ENCODE measurements at places on chromosomes 6 and 20.

GRCh38 chr6:12115492-12115891 is 103.4 kb downstream of the HIVEP1 start:
- no peak for DNase-seq

DNA sequence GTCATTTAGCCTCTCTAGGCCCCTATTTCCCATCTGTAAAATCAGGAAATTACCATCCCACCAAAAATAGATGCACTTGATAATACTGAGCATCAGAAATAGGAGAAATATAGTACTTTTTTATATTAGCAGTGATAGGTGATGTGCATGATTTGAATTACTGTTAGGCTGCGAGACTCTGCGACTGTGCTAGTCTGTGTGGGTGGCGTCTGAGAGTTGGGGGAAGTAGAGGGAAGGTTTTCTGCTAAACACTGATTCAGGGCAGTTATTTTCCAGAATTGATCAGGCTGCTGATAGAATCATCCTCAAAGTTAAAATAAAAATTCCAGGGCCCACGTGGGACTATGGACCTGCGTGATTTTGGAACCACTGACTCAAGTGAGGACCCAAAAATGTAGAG is 60.4 kb upstream of the ARMH2 start:
- no peak for DNase-seq

DNA sequence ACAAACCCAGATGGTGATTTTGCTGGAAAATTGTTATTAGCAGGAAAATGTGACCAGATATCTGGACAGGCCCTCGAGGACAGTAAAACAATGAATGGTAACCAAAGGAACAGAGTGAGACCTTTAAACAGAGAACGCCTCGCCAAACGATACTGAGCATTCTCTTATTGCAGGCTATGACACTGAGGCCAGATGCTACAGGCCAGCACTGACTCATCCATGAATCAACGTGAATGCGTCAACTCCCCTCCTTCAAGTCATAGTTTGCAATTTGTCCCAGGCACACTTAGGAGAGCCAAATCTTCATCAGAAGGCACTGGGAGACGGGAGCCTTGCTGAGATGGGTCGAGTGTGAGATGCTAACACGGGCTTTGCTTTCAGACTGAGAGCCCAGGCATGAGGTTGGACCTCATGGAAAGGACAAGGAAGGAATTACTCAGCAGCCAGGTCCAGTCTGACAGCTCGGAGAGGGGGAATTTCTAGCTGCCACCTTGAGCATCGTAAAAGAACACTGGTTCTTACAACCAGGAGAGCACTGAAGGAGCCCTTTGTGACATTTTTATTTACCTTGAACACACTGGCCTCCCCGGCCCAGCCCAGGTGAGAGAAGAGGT is 60.7 kb downstream of the BMP7 start:
- DNase-seq: no peak

DNA sequence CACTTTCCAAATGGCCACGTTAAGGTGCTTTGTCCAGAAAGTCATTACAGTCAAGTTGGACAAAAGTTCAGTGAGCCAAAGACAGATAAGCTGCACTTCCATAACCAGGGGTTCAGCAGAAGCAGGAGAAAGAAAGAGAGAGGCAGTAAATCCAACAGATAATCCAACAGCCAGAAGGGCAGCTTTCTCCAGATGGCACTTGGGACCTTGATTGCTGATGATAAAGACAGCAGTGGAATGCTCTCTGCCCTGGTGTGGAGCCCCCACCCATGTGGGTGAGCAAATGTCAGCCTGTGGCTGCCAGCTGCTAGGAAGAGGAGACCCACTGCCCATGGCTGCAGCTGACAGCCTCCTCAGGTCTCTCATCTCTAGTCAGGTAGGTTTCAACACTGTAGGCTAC is 18.7 kb upstream of the NRSN1 start:
- DNase-seq: no peak

- no peak for DNase-seq
Observed at GRCh38 chr6:35359744-35360348, 17.5 kb downstream of the PPARD start.

- no peak for DNase-seq
Observed at GRCh38 chr20:50645253-50646068, 45.9 kb downstream of the RIPOR3 start.

GRCh38 chr6:156820089-156820798 is 43.1 kb downstream of the ARID1B start:
- DNase-seq: no peak

- no peak for DNase-seq
Observed at GRCh38 chr6:12533586-12533985, 183.0 kb upstream of the PHACTR1 start.

GRCh38 chr20:57245997-57246396 is 20.4 kb downstream of the BMP7 start:
- no peak for DNase-seq

DNA sequence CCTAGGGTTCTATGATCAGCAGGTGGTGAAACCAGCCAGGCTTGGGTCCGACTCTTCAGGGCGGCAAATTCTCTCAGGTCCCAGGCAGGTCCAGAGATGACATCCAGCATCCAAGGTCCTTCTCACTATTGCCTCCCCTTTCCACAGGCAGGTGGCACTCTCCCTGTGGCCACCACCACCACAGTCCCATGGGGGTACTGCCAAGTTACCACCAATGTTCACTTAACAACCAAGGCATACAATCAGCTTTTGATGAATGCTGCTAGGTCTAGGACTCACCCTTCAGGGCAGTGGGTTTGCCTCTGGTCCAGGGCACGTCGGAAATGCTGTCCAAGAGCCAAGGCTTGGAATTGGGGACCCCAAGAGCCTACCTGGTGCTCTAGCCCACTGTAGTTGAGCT is 40.4 kb upstream of the UTRN start:
- DNase-seq: no peak

DNA sequence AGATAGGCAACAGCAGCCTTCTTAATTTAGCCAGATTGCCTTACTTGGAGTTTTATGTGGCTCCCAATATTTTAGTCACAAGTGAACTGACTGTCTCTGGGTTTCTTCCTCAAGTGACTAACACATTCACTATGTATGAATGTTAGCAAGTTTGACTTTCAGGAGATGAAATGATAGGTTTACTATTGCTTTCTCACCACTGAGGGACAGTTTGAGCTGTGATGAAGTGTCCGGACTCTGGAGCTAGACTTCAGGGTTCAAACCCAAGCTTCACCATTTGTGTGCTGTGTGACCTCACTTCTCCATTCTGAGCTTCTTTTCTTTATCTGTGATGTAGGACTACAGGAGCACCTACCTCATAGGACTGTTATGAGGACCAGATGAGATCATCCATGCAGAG is 8.2 kb downstream of the DHX35 start:
- DNase-seq: no peak

DNA sequence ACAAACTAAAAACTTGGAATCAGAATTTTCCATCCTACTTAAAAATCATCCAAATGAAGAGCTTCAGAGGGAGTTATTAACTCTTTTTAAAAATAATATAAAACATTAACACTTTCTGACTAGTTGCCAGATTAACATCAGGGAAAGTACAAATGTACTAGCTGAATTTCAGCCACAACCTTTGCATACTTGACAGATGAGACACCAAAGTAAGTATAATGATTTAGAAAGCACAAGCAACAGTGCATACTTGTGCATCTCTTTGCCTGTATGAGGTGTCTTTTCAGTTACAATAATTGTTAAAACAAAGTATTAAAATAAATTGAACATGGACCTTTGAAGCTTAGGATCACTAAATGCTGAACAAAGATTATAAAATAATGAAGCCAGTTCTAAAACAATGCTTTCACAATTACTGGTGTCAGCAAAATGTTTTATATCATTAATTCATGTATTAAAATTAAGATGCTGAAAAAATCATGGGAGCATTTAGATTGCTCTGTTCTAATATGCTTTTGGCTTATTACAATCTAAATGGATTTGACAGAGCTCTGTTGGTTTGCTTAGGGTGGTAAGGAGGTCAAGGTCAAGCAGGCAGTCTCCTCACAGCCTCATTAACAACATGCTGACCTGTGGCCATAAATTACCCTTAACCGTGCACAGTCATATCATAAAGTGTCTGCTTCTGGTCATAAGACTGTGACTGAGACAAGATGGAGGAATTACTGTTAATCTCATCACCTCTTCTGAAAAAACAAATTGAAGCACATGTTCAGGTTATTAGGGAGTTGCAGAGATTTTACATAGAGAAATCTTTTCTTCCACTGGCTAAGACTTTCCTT is 15.1 kb downstream of the RNF217 start:
- DNase-seq: no peak

DNA sequence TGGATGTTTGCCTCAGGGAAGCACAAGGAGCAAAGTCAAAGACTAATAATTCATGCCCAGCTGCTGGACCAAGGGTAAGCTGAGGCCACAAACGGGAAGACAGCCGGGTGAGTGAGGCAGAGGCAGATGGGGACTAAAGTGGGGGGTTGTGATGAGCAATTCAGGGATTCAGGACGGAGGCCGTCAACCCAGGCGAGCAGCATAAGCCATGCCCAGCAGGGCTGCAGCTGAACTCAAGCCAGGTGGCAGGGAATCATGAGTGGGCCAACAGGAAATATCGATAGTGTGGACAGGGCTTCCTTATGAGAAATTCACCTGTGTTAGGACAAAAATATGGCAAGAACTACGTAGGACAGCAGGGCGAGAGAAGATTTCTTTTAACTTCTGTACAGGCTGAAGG is 246.8 kb downstream of the CDC5L start:
- no peak for DNase-seq

GRCh38 chr20:57308451-57309271 is 20.9 kb upstream of the SPO11 start:
- DNase-seq: no peak

DNA sequence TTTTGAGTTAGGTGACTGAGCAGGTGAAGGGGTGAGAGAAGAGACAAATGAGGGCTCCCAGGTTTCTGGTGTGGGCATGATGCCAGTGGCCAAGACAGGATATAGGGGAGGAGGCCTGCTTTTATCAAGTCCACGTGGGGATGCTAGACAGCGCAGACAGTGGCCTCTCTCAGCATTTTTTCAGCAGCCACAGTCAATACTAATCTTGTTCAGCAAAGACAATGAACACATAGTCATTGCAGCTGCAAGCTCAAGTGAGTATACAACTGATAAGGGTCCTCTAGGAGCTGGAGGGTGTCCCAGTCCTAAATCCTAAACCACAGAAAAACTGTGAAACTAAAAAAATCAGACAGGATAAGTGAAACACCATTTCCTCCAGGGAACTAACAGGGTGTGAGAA is 48.6 kb downstream of the UQCC1 start:
- DNase-seq: no peak

DNA sequence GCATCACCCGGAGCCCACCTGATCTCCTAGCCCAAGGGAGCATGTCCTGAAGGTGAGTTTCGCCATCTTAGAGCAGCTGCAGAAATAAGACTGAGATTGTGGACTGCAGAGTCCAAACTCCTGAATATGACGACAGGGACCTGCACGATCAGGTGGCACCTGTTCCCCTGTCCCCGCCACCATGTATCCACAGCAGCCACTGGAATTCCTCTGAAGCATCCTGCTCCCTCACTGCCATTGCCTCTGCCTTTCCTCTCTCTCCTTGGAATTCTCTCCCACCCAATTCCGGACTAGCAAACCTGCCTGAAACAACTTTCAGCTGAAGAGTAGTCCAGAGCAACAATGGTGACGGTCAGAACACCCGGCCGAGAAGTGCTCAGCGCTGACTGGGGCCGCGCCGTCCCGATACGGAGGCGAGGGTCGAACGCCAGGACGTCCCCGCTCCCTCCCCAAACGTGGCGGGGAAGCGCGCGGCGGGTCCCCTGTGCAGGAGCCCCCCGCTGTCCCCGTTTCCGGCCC is 694 bp upstream of the FAM120B start:
- DNase-seq: no peak

DNA sequence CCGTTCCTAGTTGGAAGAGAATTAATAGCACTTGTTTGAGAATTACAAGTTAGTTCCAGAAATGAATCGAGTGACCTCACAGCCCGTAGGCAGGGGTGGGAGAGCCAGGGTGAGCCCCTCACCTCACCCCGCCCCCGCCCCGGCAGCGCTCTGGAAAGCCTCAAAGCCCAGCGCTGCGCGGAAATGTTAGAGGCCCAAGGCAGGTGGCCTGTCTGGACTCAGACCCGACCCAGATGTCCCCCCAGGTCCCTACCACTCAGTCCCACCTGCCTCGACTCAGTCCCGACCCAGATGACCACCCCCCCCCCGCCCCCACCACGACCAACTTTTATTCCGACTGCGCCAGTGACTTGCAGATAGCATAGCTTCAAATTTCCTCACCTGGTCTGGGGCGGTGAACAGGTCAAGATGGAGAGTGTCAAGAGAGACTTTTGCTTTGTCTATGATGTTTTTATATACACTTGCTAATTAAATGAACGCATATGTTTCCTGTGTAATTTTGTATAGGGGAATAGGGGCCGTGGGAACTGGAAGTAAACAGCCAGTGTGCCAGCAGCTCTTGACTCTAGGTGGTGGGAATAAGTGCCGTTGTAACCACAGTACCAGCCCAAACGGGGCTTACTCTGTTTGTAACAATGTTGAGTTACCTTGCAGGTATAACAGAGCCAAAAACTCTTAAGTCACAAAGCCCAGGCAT is 1.2 kb upstream of the PXDC1 start:
- no peak for DNase-seq

DNA sequence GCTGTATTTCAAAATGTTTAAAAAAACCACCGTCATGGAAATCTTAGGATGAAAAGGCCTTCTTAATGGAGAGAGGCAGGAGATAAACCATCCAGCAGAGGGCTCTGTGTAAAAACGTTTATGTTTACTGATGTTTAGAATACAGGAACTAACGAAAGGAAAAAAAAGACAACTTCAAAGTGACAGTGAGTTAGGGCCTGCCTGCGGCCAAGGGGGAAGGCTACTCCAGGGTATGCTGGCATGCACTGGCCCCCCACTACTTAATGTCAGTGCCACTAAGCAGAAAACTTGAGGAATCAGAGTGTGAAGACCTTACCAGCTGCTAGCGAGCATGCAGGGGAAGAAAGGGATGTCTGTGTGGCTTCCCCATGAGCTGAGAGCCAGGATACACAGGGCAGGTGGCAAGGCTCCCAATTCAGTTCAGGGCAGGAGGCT is 47.7 kb downstream of the AKAP7 start:
- DNase-seq: peak; percentile 53

- no peak for DNase-seq
Observed at GRCh38 chr20:54556406-54556805, 81.0 kb downstream of the DOK5 start.

- no peak for DNase-seq
Observed at GRCh38 chr20:43515628-43516027, 8.1 kb downstream of the L3MBTL1 start.

DNA sequence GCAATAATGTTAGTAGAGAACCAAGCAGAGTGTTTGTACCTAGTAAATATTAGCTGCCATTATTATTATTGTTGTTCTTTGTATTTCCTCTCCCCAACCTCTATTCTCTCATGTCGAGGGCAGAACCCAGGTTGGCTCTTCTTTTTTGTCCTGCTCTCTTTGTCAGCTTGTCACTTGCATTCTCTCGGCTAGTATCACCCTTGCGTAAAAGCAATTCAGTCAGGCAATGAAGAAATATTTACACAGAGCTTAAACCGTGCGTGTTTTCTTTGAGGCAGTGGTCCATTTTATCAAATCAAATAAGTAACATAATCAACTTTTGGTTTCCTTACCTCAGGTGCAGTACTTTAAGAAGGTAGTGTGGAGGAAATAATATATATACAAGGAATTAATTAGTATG is 83.9 kb downstream of the TULP4 start:
- DNase-seq: no peak

GRCh38 chr20:59994697-59995122 is 36.5 kb downstream of the CDH26 start:
- DNase-seq: no peak

- no peak for DNase-seq
Observed at GRCh38 chr6:5235830-5236229, 24.9 kb downstream of the LYRM4 start.

GRCh38 chr20:61749406-61750075 is 316.1 kb downstream of the TAF4 start:
- DNase-seq: no peak

- DNase-seq: no peak
Observed at GRCh38 chr6:106315765-106316374, 9.7 kb downstream of the ATG5 start.
